Effector memory CD4-positive, alpha-beta T cell (primary cell): ENCODE measurements at places on chromosomes 12 and 14.

GRCh38 chr12:121288986-121289385 lies 7.5 kb downstream of the CAMKK2 start:
- DNase-seq = no peak

- DNase-seq = no peak
These were observed 70.8 kb upstream of the DACT1 start for GRCh38 chr14:58566979-58567378.

DNA sequence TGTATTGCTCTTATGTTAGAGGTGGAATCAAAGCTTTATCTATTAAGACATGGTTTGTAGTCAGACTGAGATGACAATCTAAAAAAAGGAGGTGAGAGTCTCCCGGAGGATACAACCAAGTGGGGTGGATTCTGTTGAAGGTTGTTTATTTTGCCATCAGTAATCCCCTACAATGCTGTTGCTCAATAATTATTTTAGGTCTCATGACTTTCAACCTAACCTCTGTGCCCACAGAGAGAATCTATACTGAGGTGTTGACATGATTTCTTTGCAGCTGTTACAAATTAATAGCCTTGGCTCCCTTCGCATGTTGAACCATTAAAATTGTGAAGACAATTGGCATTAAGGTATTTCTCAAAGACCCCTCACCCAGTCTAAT lies 28.7 kb upstream of the FOS start:
- no peak for DNase-seq

GRCh38 chr14:74945261-74945851 lies 10.0 kb downstream of the PGF start:
- DNase-seq = no peak

DNA sequence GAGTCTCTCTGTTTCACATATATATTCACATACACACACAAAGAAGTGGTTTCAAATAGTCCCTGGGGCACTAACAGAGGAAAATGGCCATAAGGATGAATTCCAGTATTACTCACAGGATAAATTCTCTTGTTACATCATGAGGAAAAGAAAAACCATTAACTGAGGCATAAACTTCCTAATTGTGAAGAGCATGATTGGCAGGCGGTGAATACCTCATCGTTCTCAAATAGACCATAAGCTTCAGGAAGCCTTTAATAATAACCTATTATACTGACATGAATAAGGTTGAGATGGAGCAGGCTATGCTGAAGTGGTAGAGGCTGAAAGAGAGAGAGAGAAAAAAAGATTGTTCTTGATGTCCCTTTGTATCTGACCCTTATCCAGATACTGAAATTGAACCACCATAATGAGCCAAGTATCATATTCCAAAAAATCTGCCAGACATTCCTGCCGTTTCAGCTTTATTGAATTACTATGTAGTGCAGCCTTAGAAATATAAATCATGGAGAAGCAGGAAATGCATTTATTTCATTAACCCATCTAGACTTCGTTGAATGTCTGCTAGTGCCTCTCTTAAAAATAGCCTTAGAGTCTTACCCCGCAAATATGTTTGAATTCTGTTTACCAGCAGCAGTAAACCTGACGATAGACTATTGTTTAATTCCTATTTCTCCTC lies 86.8 kb downstream of the NUAK1 start:
- no peak for DNase-seq

GRCh38 chr12:70741256-70741655 lies 104.0 kb upstream of the PTPRB start:
- no peak for DNase-seq
